ENCODE measurements at places on chromosomes 3 and 15. TPM values are rescaled to one million over a fixed set of nuclear protein-coding genes. Genes with fewer than 3 reads are reported as not detected.

The ACP3 gene
- total RNA-seq = 19.9 TPM

The NEK10 gene
- 9.4 TPM for total RNA-seq

The RETNLB gene
- not detected for total RNA-seq

The DAZL gene
- not detected for total RNA-seq

The ROBO1 gene
- 14.8 TPM for total RNA-seq

The ICE2 gene
- total RNA-seq = 39.5 TPM

The ARPP21 gene
- not detected for total RNA-seq

The LINS1 gene
- 18.8 TPM for total RNA-seq

The GHRL gene
- 2.5 TPM for total RNA-seq

The SOX14 gene
- not detected for total RNA-seq

The PXK gene
- total RNA-seq = 23.7 TPM

The HOMER2 gene
- total RNA-seq = 16.2 TPM

The PDZRN3 gene
- total RNA-seq = 16.0 TPM

The CASR gene
- total RNA-seq = not detected

The MOBP gene
- total RNA-seq = 0.18 TPM

The CFAP92 gene
- total RNA-seq = 2.0 TPM

DNA sequence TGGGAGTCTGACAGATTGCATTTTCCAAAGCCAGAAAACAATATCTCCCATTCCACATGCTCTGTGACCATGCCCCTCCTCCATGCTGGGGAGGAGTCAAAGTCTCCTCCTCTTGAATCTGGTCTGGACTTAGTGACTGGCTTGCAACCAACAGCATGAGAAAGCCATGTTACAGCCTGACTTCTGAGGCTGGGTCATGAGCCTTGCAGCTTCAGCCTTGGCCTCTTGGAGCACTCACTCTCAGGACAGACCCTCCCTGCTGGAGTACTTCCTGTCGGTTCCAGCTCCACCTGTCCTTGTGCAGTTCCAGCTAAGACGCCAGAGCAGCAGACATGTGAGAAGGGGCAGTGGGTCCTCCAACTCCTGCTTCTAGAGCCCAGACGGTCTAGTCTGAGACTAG lies 49.7 kb upstream of the RBSN start:
- no peak for DNase-seq

- DNase-seq = no peak
These were observed 60.1 kb upstream of the SPRED1 start for GRCh38 chr15:38192496-38192895.

GRCh38 chr3:38297947-38298711 lies 16.0 kb downstream of the SLC22A14 start:
- no peak for DNase-seq

- no peak for DNase-seq
These were observed 50.1 kb downstream of the UBE2E2 start for GRCh38 chr3:23253214-23253613.

- no peak for DNase-seq
These were observed 68.8 kb upstream of the PRR23E start for GRCh38 chr3:127124120-127124519.

DNA sequence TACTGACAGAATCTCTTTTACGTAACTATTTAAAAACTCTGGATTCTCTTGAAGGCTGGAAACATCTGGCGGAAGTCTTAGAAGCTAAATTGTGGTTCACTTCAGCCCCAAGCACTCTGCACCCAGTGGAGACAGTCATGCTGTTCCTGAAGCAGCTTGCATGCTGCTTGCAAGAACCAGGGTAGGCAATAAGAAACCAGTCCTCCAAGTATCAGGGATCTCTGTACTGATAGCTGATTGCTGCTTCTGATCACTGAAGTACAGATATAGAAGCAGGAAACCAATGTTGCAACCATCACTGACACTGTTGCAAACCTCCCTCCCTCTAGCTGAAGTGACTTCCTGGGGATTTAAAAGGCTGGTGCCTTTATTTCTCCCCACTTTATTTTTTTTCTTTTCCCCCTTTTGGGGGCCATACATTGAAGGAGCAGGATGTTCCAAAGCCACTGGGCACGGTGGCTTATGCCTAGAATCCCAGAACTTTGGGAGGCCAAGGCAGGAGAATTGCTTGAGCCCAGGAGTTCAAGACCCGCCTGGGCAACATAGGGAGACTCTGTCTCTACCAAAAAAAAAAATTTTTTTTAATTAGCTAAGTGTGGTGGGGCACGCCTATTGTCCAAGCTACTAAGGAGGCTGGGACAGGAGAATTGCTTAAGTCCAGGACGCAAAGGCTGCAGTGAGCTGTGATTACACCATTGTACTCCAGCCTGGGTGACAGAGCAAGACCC lies 15.3 kb downstream of the SPCS1 start:
- no peak for DNase-seq

DNA sequence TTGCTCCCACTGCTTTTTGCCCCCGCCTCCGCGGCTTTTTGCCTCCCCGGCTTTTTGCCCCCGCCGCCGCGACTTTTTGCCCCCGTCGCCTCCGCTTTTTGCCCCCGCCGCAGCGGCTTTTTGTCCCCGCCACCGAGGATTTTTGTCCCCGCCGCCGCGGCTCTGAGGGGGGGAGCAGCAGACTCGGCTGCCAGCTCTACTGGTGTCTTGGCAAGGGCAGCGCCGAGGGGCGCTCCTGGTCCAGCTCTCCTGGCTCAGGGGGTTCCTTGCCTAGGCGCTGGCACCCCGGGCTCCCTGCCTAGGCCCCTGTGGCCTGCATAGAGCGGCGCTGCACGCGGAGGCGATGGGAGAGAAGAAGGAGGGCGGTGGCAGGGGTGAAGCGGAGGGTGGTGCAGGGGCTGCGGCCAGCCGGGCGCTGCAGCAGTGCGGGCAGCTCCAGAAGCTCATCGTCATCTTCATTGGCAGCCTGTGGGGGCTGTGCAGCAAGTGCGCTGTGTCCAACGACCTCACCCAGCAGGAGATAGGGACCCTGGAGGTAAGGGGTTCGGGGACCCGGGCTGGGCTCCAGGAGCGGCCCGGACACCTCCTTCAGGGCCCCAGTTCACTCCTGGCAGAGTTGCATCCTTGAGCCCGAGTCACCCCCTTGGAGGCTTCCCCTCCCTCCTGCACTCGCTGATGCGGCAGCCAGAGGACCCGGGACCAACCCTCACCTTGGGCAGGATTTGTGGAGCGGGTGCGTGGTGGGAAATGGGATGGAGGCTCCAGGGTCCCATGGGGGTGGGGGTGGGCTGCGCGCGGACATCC lies 642.4 kb downstream of the GOLGA6L6 start:
- no peak for DNase-seq

DNA sequence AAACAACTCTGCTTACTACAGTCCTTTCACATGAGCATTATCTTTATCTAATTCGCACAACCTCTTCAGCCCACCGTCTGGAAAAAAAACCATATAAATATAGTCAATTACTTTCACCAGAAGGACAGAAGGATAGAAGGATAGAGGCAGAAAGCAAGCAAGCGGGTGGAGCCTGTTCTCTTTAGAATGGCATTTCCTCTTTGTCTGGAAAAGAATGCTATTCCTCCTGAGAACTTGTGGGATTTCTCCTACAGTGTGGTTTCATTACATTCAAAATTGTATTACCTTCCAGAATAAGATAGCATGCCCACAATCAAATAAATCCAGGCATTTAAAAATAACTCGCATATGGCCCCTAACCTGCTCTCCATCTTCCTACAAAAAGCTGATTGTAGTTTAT lies 23.1 kb downstream of the SLC30A4 start:
- DNase-seq = no peak

DNA sequence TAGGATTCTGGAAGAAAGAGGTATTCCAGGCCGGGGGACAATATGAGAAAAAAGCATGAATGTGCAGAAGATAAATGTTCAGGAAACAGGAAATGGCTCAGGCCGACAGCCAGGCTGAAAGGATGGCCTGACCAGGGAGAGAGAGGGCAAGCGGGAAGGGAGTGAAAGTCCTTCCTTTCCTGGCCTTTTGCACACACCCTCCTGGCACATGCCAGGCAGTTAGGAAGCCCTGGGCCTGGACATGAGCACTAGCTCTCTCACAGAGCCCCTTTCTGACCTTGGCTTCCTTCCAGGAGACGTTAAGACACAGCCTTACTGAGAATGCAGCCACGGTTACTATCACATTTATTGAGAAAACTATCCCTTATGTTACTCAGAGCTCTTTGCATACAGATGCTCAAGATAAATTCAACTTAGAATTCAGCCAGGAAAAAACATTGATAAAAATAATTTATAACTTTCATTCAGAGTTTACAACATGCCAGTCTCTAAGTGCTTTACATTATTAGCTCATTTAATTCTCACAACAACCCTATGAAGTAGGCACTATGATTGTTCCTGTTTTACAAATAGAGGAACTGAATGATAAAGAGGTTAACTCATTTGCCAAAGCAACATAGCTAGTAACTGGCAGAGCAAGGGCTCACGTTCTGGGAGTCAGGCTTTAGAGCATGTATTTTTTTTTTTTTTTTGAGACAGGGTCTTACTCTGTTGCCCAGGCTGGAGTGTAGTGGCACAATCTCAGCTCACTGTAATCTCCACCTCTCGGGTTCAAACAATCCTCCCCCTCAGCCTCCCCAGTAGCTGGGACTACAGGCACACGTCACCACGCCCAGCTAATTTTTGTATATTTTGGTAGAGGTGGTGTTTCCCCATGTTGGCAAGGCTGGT lies 39.4 kb upstream of the SMAD3 start:
- DNase-seq = no peak

GRCh38 chr3:111194048-111194447 lies 122.4 kb downstream of the NECTIN3 start:
- DNase-seq = no peak

DNA sequence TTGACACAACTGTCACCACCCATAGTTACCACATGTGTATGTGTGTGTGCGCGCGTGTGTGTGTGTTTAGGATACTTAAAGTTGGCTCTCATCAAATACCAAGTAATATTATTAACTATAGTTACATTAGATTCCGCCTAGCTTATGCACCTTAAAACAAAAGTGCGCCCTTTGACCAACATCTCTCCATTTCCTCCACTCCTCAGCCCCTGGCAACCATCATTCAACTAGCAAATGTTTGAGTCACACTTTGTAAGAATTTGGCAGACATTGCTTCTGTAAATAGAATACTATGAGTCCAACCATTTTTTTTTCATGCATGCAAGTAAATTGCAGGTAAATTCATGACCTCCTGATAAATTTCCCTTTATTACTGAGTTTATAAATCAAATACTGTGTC lies 169.3 kb downstream of the GBE1 start:
- DNase-seq = no peak

DNA sequence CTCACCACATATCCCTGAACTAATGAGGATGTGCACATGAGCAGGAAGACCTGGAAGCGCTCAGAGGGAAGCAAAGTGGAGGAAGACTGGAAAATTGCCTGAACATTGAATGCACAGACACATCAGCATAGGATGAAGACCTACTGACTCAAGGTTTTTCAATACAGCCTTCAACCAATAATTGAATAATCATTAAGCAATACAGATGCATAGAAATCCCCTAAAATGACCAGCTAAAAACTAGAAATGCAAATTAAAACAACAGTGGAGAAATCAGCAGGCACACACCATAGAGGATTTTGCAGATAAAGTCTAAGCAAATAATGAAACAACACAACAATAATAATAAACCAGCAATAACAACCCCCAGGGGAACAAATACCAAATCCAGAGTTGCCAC lies 80.4 kb downstream of the CEP152 start:
- DNase-seq = no peak

DNA sequence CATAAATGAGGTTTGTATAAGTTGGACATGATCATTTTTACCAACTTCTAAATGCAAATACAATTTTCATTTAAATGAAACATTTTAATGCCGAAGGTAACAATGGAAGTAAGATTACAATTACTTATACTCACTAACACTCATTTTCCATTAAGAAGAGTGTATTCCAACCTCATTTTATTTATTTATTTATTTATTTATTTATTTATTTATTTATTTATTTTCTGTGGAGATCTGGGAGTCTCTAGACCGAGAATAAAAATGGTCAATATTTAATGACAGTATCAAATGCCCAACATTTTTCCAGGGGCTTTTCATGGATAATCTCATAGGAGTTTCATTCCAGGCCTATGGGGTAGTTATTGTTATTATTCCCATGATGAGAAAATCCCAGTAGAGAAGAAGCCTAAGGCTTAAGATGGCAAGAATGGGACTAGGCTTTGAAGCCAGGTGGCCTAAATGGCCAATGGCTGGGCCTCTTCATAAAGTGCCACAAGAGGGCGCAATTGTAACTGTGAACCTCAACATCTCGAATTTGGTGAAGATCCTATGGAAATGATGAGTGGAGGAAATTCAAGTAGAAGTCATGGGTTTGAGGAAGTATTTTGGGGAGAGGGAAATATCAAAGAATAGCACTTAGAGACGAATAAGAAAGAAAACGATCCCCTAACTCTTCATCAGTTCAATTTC lies 21.3 kb downstream of the VGLL3 start:
- no peak for DNase-seq

- DNase-seq = peak; percentile 66
These were observed 12.0 kb upstream of the FGD5 start for GRCh38 chr3:14806641-14807263.

DNA sequence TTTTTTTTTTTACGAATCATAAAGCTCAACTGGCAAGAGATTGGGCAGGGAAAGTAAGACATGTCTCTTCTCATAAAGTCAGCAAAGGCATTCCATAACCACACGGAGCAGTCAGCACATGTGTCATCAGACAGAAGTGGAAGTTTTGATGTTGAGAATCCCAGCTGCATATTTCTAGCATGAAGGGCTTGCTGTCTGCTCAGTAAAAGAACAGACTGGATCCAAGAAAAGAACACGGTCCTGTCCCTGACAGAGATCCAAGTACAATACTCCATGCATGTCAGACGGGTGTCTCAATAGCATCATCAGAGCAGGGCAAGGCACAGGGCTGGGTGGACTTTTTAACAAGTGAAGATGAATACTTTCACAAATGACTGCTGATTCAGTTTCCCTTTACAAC lies 38.2 kb downstream of the ABI3BP start:
- no peak for DNase-seq

DNA sequence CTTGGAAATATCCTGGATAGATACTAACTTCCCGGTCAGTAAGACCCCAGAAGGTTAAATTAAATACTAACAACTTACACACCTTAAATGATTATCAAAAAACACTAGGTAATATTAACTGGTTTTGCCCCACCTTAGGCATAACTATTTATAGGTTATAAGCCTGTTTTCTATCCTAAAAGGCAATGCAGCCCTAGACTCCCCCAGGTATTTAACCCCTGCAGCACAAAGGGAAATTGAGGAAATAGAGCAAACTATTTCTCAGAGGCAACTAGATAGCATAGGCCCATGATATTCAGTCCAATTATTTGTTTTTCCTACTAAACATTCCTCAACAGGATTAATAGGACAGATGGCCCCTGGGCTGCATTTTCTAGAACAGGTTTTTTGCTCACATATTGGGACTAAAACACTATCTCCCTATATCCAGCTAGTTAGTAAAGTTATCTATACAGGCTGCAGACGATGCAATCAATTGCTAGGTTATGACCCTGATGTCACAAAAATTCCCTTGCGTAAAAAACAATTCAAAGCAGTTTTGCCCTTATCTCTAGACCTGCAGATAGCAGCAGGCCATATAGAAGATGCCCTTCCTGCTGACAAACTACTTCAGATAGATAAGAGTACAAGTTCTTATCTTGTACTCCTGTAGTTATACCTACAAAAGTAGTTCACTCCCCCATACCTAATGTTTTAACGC lies 221.3 kb downstream of the DTWD1 start:
- no peak for DNase-seq

Data from lower lobe of right lung (tissue), 2 donors.